ENCODE measurements at places on chromosomes 5 and 9.

- DNase-seq = no peak
Observed at GRCh38 chr5:132762246-132763000, 14.6 kb downstream of the SEPTIN8 start.

- no peak for DNase-seq
Observed at GRCh38 chr5:77877516-77878355, 101.6 kb upstream of the TBCA start.

DNA sequence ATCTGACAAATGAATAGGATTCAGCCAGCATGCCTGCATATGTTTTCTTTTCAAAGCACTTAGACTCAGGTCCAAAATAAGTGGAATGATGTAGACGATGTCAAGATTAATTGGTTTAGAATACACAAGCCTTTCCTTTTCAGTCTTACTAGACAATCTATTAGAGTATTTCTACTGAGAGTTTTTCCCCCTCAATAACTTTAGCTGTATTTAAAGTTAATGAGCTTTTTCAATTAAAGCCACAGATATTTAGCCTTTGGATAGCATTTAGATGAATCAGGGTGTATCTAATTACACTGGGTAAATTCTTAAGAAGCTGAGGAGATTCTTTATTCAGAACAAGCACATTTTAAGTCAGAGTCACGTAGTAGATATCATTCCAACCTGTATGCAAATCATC is 198.7 kb upstream of the MPDZ start:
- no peak for DNase-seq

DNA sequence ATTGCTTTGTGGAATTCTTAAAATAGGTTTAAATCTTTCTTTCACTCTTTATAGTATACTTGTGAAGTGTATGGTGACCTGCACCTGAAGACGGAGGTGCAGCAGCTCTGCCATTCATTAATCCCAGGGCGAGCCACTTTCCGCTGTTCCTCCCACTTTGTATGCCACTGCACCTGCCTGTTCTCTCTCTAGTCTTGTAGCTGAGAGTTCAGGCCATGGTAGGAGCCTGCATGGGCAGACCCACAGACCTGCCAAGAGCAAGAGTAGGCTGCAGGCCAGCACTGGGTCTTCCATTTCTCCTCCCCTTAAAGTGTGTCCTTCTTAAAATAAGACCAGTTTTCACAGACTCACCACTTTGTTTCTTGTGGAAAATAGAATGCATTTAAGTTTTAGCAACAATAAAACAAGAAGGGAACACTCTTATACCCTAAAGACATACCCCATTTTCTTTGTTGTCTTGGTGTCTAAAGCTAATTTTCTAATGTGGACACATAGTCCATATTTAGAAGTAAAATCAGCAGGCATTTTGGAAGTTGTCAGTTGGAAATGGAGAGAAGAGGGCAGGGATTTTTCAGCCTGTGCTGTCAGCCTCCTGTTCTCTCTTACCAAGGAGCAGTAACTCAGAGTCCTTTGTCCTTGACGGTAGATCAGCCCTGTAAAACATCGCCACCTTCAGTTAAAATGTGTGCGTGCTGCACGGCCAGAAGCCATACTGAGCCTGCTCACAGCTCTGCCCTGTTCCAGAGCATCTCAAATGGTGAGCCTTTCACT is 103.2 kb downstream of the SNCAIP start:
- no peak for DNase-seq

DNA sequence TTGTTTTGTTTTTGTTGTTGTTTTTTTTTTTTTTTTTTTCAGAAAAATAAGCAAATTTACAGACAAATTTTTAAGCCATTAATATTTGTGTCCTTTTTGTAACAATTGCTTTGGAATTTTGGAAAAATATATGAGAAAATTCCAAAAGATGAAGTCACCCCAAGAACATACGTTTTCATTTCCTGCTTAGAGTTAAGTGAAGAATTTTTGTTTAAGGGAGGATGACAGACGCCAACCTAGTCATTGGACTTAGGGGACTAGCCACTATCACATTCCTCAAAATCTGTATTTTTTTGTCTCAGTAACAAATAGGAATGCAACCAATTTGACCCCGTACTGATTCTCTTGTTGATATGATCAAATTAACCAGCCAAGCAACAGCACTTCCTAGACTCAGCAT is 433.9 kb upstream of the SLC30A5 start:
- DNase-seq = no peak

- DNase-seq = no peak
Observed at GRCh38 chr5:44797841-44798240, 10.9 kb upstream of the MRPS30 start.

- no peak for DNase-seq
Observed at GRCh38 chr9:137974746-137975526, 97.4 kb downstream of the CACNA1B start.

GRCh38 chr9:122394265-122395125 is 23.7 kb downstream of the PTGS1 start:
- DNase-seq = no peak

DNA sequence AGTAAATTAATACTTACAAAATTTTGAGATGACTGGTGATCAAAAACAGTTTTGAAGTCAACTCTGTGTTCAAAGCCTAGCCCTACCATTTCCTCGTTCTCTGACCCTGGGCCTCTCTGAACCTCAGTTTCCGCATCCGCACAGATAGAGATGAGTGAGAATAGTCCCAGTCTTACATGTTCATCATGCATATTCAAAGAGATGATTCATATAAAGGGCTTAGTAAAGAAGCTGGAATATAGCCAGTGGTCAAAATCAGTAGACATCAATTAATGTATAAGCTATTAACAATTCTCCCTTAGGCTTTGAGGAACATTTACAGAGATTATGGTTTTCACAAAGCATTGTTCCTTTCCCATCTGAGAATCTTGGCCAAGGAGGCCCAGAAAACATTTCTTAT is 250.6 kb downstream of the SPOCK1 start:
- no peak for DNase-seq

DNA sequence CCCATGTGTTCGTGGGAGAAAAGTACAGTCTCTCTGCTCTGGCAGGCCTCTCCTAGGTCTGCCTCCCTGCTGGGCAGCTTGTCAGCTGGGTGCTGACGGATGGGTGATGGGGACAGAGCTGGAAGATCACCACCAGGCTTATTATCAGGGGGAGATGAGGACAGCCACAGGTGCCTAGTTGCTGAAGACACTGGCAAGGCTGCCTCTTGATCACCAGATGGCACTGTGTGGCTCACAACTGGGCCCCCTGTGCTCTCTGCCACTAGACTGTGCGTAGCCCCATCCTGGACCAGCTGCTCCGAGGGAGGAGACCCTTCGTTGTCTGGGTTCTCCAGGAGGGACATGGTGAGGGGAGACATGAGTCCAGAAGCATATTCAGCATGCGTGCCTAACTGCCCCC is 73.0 kb downstream of the KIF24 start:
- DNase-seq = no peak

DNA sequence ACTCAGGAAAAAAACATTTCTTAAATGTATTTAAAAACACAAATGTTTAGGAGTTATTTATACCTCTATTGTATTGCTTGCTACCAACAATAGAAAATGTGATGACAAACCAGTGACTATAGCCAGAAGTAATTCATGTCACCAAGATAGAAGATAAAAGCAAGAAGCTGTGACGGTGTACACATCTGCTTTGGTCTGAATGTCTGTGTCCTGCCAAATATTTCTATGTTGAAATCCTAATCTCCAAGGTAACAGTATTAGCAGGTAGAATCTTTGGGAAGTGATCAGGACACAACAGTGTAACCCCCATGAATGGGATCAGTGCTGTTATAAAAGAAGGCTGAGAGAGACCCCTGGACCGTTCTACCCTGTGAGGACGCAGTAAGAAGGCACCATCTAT is 74.7 kb downstream of the CEMIP2 start:
- no peak for DNase-seq

DNA sequence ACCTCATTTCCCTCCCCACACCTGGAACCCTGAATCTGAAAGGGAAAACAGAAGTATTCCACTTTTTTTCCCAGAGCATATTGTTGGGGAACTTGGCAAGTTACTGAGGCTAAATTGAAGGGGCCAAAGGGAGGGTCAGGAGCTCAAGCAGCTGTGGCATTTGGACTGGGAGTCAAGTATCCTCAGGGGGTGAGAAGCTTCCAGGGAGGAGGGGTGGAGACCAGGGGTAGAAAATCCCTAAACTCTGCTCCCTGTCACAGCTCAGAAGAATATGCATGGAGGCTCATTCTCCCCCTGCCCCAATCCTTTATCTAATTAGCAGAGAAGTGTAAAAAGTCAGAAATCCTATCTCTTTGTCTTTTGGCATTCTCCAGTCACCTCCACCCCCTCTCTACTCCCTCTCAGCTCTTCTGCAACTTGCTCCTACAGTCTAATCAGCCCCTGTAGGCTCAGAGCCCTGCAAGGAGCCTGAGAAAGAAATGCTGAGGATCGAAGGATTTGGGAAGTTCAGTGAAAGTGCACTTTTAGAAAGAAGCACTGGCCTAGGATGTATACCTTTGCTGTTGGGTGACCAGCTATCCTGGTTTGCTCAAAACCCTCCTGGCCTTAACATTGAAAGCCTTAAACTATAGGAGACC is 5.7 kb upstream of the WNT8A start:
- no peak for DNase-seq

DNA sequence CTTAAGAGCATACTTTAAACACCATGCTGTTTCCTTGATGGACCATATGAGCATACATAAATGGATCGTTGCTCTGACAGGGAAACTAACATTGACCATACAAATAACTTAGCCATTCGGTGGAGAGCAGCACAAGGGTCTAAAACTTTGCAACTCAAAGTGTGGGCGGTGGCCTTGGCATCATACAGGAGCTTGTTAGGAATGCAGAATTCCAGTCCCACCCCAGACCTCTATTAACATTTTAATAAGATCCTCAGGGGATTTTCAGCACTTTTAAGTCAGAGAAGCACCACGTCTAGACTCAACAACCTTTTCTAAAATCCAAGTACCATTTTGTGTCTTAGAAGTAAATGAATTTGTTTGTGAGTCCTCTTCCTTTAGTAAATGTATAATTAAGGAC is 260.9 kb downstream of the EBF1 start:
- no peak for DNase-seq

- DNase-seq = no peak
Observed at GRCh38 chr5:136034492-136034891, 5.7 kb downstream of the TGFBI start.
